CD4-positive, alpha-beta T cell treated with Interleukin-4 for 1 hour (primary cell): ENCODE measurements at places on chromosomes 2 and 18.

- no peak for DNase-seq
These were observed 50.5 kb downstream of the MTA3 start for GRCh38 chr2:42618972-42619371.

GRCh38 chr2:151718247-151718646, 16.0 kb downstream of the NEB start:
- DNase-seq, result no peak

GRCh38 chr2:45014016-45014702, 4.9 kb upstream of the SIX2 start:
- no peak for DNase-seq

- no peak for DNase-seq
These were observed 4.4 kb upstream of the ACKR3 start for GRCh38 chr2:236565212-236565611.

DNA sequence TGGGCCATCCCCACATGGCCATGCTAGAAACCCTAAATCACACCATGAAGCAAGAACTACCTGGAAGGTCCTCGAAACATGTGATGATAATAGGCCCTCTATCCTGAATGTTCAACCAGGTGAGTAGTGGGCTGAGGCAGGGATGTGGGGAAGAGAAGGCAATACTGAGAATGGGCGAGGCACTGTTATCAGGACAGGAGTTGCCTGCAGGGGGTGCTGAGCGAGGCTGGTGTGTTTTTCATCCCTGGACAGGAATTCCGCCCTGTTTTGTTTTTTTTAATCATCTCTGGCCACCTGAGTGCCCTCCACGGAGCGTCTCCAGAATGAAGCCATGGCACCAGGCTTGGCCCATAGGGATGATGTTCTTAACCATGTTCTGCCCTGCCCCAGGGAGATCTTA, 103.0 kb upstream of the SOX11 start:
- DNase-seq, result no peak

DNA sequence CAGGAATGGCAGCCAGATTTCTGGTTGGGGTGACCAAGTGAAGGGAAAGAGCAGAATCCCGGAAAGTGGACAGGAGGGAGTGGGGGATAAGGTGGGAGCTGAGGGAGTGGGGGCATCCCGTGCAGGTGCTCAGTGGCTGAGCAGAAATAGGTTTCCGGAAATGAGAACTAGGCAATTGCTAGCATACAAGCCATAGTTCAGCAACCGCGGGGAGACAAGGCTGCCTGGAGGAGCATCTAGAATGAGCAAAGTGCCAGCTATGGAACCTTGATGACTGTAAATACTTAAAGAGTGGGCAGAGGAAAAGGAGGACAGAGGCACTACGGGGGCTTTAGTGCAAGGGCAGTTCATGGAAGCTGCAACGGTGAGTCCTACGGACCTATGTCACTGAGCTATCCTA, 220.2 kb downstream of the BCL11A start:
- DNase-seq, result no peak

- DNase-seq, result peak; percentile 69
These were observed 22.6 kb downstream of the PLEK start for GRCh38 chr2:68387408-68388350.

GRCh38 chr2:75076088-75076487, 117.6 kb downstream of the POLE4 start:
- DNase-seq, result no peak

- DNase-seq, result no peak
These were observed 62.6 kb upstream of the KCNE4 start for GRCh38 chr2:222989431-222989830.

DNA sequence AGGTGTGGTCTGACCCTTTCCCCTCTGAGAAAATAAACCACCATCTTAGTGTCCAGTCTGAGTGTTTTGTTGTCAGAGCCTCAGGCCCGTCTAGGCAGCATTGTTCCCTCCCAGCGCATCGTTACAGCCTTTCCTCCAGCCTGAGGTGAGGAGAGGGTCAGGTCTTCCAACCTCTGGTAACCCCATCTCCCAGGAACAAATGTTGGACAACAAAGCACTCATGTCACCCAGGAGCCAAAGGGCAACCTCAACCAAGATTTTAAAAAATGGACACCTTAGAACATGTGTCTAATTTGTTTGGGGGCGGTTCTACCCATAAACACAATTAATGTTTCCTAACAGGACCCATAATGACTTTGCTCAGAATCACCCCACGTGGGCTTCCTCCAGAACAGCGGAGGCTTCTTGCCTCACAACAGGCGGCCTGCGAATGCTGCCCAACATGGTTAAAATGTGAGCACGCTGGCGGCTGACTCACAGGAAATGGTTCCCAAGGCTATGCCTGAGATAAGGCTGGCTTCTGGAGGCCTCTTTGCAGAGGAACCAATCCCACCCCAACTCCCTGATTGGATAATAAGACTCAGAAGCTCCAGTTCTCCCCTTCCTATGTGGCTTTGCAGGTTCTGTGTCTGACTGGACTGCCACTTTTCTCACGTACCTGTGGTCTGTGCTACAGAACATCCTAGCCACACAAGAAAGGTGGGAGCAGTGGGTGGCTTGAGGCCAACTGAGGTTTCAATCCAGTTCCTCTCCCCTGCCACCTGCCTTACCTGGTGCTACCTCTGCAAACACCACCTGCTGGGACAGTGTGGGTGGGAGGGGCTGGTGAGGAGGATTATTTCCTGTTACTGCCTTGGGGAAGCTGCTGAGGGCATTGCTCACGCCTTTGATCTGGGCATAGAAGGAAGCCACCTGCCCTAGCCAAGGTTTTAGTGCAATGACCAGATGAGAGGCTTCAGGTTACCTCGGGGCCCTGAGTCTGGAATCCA, 108.8 kb downstream of the B3GNT2 start:
- DNase-seq, result peak; percentile 44

GRCh38 chr18:61435064-61435652, 101.9 kb downstream of the CDH20 start:
- no peak for DNase-seq

GRCh38 chr18:29459972-29460371, 1283.0 kb upstream of the CDH2 start:
- no peak for DNase-seq

DNA sequence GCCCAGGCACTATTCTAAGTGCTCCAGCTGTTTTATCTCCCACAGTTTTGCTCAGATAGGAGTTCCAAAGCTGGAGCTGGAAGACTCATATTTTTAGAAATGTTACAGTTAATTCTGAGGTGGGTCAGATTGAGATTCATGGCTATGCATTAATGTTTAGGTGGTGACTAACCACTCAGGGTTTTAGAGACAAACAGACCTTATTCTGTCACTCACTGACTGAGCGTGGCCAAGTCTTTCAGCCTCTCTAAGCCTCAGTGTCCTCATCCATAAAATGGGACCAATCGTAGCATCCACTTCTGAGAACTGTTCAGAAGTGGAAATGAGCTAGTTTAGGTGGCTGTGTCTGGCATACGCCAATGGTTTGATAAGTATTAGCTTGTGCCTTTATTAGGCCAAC, 4.3 kb upstream of the CASP8 start:
- DNase-seq, result no peak

DNA sequence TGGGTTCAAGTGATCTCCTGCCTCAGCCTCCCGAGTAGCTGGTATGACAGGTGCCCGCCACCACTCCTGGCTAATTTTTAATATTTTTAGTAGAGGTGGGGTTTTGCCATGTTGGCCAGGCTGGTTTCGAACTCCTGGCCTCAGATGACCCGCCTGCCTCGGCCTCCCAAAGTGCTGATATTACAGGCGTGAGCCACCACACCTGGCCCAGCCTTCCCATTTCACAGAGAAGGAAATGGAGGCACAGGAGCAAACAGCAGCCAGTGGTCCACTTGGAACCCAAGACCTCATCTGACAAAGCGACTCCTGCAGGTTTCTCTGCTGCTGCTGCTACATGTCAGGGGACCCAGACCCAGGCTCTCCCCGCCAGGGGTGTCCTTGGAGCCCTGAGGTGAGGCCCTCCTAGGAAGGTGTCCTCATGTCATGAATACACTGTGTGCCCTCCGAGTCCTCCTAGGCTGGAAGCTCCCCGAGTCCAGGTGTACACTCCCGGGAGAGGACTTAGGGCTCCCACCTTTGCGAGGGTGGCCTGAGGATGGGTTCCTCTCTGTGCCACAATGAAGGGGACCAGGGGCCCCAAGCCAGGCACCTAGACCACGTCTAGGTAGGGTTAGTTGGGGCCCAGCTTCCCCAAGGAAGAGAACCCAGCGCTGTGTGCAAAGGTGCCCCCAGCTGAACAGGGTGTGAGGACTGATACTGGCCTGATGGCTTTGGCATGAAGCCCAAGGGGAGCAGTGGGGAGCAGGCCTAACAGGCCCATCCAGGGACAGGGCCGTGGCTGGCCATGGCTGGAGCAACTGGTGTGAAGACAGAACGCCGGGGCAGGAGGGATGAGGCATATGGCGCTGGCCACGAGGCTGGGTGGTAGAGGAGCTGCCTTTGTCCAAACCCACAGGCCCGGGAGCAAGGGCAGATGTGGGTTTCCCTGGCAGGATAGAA, 56.1 kb downstream of the HS6ST1 start:
- DNase-seq, result no peak

- DNase-seq, result peak; percentile 58
These were observed 683 bp upstream of the DNAJC27 start for GRCh38 chr2:24972315-24972961.

GRCh38 chr2:204150721-204151120, 214.2 kb downstream of the ICOS start:
- no peak for DNase-seq

- no peak for DNase-seq
These were observed 305.9 kb downstream of the HRH4 start for GRCh38 chr18:24766376-24766775.

DNA sequence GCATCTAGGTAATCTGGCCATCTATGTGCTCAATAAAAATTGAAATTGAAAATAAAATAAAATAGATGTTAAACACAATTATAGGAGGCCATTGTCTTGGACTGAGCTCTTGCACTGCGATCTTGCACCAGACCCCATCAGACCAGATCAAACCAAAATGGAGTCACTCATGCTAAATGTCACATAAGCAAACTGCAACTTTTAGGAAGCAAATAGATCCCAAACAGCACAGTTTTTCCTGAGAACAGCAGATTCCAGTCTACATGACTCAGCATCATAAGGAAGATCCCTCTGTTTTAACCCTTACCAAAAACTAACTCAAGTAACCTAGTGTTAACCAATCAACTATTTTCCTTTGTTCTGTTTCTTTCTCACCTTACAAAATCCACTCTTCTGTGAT, 57.7 kb upstream of the LRP1B start:
- no peak for DNase-seq

DNA sequence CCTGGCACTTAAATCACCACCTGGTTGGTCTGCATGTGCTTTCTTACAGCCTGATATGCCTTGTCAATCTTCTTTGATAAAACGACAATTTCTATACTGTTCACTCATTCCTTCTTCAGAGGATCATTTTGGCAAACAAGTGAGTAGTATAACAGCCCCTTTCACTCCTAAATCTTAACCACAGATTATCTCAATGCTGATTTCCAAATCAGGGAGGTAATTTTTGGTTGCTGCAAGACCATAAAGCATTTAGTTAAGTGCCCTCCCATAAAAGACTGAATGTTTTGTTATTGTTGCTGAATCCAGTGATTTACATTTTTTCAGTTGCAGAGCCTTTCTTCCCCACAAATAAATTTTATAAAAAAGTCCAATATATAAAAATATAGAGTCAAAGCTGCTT, 129.2 kb upstream of the CYP26B1 start:
- no peak for DNase-seq

DNA sequence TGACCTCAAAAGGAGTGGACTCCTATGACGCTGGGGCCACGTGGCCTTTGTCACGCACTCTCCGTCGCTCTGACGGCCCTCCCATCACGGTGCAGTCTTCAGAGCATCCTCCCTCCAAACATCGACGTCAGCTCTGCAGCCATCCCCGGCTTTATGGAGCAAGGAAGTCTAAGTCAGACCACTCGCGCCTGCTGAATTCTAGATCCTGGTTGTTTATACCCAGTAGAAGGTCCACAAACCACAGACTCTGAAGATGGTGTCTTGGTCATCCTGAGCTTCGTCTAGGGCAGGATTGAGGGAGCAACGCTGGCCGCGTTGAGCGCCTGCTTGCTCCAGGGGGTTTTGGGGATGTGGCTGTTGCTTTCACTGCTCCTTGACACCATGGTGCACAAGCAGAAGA, 228.0 kb upstream of the SALL3 start:
- no peak for DNase-seq

DNA sequence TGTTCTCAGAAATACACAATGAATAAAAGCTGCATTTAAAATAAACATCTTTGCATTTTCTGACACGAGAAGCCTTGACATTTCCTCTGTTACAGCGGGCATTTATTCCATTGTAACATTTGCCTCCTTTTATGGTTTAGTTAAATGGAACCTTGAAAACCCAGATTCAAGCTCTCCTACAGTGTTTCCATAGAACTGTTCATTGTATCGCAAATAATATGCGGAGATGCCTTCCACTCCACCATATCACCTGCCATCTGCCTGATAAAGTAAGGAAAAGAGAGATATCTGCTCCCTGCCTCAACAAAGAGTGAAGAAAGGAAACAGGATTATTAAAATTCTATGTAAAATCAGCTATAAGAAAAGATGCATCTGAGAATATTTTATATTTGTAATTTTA, 69.8 kb downstream of the CDH19 start:
- DNase-seq, result no peak

- DNase-seq, result no peak
These were observed 728 bp downstream of the AUP1 start for GRCh38 chr2:74528600-74529356.

- no peak for DNase-seq
These were observed 56.0 kb downstream of the PDE11A start for GRCh38 chr2:178016612-178017011.

GRCh38 chr2:95270541-95271081, 3.6 kb upstream of the PROM2 start:
- peak; percentile 6 for DNase-seq

GRCh38 chr2:37984589-37984988, 59.5 kb downstream of the RMDN2 start:
- DNase-seq, result no peak

DNA sequence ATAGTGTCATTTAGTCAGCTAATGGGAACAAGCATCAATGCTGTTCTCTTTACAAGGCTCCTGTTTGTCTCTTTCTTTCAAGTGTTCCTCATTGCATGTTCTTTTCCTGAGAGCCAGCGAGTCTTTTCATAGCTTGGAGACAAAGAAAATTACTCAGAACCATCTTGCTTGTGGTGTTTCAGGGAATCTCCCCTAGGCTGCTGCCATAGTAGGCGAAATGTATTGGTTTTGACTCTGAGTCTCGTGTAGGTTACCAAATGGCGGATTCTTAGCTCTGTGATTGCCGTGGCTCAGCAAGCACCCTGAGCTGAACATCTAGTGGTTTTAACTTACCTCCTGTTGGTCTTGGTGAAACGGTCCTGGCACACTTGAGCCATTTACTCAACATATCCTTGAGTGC, 68.7 kb downstream of the RHBDD1 start:
- no peak for DNase-seq

GRCh38 chr2:190468814-190469569, 60.8 kb downstream of the MFSD6 start:
- DNase-seq, result no peak

- peak; percentile 26 for DNase-seq
These were observed 158.9 kb downstream of the CCDC148 start for GRCh38 chr2:158297606-158298005.
